Activated effector memory CD4-positive, alpha-beta T cell treated with Interleukin-2 at 50 U/mL for 16 hours (primary cell): ENCODE measurements at places on chromosomes 3 and 15.

GRCh38 chr3:189477614-189478013, 153.6 kb upstream of the TP63 start:
- DNase-seq: no peak

GRCh38 chr3:9130345-9131305, 118.8 kb downstream of the SRGAP3 start:
- DNase-seq: no peak

- DNase-seq: no peak
Observed at GRCh38 chr3:156639414-156640023, 34.9 kb upstream of the TIPARP start.

DNA sequence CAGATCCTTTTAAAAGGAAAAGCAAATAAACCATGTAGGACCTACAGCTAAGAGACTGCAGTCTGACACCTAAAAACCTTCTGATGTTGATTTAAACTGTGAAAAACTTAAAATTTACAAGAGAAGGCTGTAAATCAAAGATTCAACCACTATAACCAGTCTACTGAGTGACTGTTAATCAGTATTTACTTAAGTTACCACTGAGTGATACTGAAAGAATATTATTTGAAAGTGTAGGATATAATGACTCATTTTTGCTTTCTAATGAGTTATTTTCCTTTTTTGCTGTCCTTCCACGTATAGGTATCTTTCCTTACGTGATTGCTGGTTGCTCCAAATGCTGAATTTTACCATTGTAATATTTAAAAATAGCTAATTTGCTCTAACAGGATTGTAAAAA, 44.6 kb downstream of the RFX7 start:
- DNase-seq: no peak

DNA sequence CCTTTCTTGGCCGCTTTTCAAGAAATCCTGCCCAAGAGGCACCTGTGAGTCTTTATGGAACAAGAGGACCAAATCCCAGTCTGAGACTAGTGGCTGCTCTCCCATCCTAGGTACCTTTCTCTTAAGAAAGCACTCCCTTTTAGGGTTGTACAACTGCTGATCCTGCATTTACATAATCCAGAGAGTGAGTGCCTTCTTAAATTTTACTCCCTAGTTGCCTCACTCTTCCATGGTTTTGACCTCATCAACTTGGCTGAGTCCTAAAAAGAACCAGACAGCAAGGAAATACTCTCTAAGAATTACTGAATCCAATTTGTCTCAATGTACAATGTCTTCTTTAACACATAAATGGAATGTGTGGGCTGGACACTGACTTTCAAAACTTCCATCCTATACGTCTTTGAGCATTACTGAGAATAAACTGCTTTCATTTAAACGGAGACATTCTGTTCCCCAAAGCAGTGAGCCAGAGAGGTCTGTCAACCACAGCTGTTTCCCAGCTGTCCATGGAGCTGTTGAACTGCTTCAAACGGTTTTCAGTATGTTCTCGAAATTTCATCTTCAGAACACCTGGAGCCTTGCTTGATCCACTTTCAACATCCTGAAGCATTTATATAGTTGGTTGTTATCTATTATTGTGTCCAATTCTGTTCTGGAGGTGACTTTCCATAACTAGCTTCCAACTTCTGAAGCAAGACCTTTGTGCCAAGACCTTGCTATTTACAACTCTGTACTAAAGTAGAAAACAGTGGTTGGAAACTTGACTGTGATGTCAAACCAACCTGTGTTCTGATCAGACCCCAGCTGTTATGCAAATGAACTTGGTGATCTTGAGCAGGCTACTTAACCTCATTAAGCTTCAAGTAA, 179.1 kb downstream of the SLC9A9 start:
- DNase-seq: no peak

DNA sequence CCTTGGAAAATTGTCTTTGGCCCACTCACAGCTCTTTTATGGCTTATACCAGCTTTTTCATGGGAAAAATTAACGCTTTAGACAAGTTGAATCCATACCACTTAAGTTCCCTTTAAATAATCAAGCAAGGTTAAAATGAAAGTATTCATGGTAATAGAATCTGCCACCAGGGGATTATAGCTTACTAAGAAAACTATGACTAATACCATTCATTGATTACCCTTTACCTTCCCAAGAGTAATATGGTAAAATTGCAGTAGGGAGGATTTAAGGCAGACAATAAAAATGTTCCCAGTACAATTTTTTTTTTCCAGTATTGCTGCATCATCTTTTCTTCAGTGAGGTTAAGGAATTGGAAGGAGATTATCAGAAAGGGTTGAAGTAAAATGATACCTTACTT, 641.1 kb upstream of the NAALADL2 start:
- no peak for DNase-seq

DNA sequence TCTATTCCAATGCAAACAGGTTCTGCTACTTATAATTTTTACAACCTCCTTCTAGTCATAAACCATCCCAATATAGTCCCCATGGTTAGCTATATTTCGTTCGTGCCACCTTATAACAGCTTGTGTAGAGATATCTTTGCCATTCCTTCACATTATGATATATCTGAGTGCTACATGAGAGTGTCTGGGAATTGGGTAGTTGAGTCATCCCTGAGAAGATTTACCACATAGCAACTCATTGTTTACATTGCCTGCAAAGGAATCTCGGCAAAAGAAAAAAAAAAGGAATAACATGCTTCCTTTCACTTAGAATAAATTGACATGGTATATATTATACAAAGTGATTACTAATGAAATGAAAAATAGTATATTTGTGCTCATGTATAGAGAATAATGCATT, 86.0 kb upstream of the VGLL3 start:
- no peak for DNase-seq
